ENCODE measurements at places on chromosomes 16 and 17.

DNA sequence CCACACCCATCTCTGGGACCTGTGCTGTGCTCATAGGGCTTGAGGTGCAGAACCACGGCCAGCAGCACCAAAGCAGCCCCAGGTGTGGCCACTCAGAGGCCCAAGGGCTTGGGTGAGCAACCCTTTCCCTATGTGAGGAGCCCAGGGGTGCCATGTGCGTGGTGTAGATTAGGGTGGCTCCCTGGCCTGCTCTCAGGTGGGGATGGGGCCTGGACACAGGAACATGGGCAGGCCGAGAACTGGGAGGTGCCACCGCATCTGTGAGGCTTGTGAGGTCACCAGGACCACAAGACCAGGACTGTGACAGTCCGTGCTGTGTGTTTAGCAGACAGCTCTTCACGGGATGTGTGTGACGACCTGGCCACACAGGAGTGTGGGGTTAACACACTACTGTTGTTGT lies 103.5 kb upstream of the ZNF750 start:
- DNase-seq = no peak

GRCh38 chr16:23734176-23734893 lies 20.5 kb upstream of the CHP2 start:
- no peak for DNase-seq

DNA sequence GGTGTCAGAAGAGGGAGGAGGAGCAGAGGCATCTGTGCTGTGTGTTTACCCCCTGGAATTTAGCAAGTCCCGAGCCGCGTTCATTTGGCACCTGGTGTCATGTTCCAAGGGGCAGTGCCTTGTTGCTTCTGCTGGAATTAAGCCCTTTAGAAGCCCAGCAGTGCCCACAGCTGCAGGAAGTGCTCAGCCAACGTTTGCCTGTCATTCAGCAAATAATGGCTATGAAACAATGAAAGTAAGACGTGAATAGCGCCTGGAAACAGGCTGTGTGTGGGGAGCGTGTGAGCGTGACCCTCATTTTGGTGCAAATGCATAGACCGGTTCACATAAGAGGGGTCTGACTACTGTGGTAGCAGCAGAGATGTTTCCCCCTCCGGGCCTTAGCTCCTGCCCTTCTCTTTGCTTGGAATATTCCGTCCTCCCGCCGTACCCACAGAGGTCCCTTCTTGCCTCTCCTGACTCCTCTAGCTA lies 5.8 kb upstream of the ATP2C2 start:
- DNase-seq = no peak

- DNase-seq = no peak
These were observed 131.1 kb downstream of the ENGASE start for GRCh38 chr17:79205688-79206205.

DNA sequence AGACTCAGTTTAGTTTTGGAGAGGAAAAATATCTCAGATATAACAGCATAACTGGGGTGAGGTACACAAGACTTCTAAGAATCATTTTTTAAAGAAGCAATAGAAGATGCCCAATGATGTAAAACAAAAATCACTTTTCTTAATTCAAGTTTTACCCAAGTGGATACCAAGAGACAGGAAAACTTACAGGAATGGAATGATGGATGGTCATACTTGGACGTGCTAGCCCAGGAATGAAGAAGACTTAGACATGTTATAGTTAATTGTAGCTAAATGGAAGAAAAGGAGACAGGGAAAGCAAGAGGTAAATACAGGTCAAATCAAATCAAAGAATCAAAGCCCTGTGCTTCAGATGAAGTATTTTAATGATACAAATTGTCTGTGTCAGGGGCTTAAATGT lies 312.7 kb upstream of the KCNJ16 start:
- DNase-seq = no peak

GRCh38 chr17:35498448-35499178 lies 38.9 kb downstream of the SLFN12L start:
- DNase-seq = no peak

GRCh38 chr17:3207367-3207766 lies at the start of gene OR1A1:
OR1A1 (plus strand) TSS chr17:3207667; CDS start chr17:3215621, 7,954 bp downstream.
- DNase-seq = no peak

DNA sequence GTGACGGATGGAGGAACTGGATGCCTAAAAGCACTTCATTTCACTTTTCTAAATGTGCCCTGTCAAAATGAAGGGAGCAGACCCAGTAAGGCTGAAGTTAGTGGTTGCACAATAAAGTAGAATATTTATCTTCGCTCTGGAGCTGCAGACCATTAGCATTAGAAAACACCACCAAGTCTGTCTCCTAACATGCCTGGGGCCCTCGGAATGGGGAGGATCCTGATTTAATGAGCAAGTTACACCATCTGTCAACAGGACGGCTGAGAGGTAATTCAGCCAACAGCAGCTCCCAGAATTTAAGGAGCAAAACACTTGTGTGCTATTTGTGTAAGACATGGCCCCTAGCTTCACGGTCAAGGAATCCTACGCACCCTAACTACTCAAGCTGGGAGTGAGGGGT lies 22.3 kb downstream of the CA10 start:
- DNase-seq = no peak

GRCh38 chr17:83080858-83081683 lies 1.7 kb downstream of the METRNL start:
- DNase-seq = peak; percentile 50

GRCh38 chr16:30659507-30660423 lies 1.5 kb downstream of the FBRS start:
- peak; percentile 50 for DNase-seq

DNA sequence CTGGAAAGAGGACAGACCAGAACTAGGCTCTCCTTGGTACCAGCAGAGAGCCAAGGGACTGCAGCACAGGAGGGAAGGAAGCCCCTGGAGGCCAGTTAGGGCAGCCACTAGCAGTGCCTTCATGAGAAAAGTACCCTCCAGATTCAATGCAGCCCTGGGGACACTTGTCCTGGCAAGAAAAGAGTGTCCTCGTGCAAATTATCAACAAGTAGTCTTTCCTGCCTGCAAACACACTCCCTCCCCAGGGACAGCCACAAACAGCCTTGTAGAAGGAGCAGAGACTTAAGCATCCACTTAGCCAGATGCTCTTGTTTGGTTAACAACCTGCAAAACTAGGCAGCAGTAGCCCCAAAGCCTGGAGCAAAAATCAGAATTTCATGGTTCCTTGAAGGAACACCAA lies 24.3 kb downstream of the CENPV start:
- DNase-seq = no peak

DNA sequence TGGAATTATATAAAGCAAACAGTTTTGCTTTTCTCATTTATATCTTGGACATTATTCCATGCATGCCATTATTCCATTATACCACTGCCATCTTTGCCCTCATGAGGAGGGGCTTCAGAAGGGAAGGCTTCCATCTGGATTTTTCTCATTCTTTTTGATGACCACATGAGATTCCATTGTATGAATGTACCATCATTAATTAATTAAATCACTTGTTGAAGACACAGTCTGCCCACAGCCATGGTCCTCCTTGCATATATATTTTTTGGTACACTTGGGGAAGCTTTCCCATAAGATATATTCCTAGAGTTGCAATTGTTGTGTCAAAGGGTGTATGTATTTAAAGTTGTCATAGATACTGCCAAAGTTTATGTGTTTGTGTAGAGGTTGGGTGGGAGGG lies 7.1 kb downstream of the ARL4D start:
- DNase-seq = no peak

GRCh38 chr17:39757931-39758873 lies 20.5 kb downstream of the GRB7 start:
- no peak for DNase-seq

DNA sequence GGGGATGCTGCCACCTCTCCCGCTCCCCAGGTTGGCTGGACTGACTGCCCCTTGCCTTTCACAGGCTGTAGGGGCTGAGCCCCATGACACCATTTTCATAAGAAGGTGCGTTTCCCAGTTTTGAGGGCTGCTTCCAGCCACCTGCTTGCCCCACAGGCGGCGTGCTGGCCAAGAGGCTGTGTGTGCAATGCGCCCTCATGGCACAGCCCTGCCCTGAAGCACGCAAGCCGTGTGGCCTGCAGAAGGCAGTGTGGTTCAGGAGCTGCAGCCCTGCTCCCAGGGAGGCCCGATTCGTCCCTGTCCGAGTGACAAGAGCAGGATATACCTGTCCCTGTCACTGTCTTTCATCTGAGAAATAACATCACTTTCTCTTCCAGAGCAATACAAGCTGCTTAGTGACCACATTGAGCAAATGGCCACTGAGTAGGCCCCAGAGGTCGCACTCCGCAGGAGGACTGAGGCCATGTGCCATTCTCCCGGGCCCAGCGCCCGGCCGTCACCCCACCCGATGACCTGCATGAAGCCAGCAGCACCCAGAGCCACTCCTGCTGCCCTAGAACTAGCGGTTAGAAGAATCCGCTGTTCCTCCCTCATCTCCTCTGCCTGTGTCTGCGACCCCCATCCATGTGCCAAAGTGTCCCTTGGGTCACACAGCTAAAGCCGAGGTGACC lies 24.2 kb downstream of the CIBAR2 start:
- DNase-seq = no peak

- peak; percentile 30 for DNase-seq
These were observed 257 bp downstream of the SNAI3 start for GRCh38 chr16:88686062-88686438.

DNA sequence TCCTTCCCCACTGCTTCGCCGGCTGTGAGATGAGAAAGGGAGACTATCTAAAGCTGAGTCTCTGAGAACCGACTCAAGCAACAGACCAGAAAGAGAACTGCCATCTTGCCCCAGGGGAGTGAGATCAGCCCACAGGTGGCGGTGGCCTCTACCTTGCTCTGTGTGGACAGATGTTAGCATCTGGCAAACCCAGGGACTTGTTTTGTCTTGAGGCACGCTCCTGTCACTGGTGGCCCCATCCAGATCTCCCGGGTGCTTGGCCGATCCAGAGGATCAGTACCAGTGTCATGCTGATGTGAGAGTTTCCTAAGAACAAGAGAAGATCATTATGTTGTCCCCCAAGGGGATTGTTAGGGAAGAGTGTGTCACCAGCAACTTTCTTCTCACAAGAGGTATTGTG lies 101.4 kb downstream of the CACNG3 start:
- no peak for DNase-seq

GRCh38 chr17:33925649-33926048 lies 329.4 kb upstream of the CCL2 start:
- DNase-seq = no peak

- DNase-seq = no peak
These were observed 33.9 kb downstream of the CYTH1 start for GRCh38 chr17:78748048-78748729.

Measured in stimulated activated CD4-positive, alpha-beta T cell treated with anti-CD3 and anti-CD28 coated beads, Interleukin-12 subunit alpha, Interleukin-12 subunit beta, amount 100 ng/mL, for 4 hours (primary cell).